ENCODE measurements at places on chromosomes 16 and 17.

DNA sequence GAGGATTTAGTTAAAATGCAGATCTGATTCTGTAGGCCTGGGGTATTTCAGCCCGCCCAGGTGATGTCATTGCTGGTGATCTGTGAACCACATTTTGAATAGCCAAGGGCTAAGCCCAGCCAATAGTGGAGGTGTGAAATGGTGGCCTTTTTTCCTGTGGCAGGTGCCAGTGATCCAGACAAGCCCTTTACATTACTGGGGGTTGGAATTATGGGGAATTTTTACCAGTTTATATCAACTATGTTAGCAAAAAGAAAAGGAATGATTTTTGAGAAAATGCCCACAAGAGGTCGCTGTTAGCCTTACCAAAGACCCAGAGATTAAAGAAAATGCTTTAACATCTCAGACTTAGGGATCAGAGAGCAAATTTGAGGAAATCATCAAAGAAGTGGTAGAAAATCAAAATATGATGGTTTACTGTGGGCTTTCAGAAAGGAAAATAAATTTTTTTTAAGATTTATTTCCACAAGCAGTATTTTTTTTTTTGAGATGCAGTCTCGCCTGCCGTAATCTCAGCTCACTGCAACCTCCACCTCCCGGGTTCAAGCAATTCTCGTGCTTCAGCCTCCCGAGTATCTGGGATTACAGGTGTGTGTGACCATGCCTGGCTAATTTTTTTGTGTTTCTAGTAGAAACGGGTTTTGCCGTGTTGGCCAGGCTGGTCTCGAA is 3.9 kb downstream of the VPS35L start:
- no peak for DNase-seq

DNA sequence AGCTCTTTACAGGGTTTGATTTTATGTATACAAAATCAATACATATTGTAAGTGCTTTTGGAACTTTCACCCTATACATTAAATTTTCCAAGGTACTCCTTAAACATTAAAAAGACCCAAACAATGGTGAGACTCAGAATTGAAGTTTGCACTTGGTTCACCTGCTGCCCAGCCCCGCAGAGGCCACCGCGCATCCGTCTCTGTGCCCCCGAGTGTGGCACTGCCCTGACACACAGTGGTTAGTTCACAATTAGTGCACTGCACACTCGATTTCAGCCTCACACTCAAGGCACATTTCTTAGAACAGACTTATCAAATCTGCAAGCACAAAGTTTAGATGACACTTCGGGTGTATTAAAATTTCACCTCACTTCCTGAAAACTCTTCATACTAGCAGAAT is 38.3 kb downstream of the USP7 start:
- DNase-seq = no peak

GRCh38 chr16:12677502-12677901 is 126.2 kb downstream of the CPPED1 start:
- DNase-seq = no peak

GRCh38 chr17:66397486-66397885 is 95.1 kb downstream of the PRKCA start:
- no peak for DNase-seq
